ENCODE measurements at places on chromosomes 1 and 21.

GRCh38 chr1:165303386-165303785, 53.1 kb downstream of the LMX1A start:
- no peak for DNase-seq

GRCh38 chr1:176949033-176949662, 215.4 kb downstream of the ASTN1 start:
- DNase-seq = no peak

DNA sequence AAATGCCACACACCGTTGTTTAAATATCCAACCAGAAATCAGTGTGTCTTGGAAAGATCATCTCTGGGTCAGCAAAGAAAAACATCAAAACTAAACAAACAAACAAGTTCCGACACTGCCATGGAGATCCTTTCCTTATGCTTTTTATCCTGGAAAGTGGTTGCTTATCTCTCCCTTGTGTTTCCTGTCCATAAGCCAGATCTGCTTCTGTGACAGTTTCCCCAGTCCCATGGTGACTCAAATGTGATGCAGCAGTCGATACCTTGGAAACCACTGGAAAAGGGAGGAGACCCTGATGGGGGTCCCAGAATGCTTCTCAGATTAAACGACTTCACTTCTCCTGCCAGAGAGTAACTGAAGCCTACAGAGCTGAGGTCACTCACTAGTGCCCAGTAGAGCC, 94.7 kb downstream of the DMRTA2 start:
- no peak for DNase-seq

GRCh38 chr1:46277658-46278373, 25.6 kb downstream of the LRRC41 start:
- no peak for DNase-seq

GRCh38 chr1:220189750-220190347, 82.4 kb downstream of the RAB3GAP2 start:
- DNase-seq = no peak

DNA sequence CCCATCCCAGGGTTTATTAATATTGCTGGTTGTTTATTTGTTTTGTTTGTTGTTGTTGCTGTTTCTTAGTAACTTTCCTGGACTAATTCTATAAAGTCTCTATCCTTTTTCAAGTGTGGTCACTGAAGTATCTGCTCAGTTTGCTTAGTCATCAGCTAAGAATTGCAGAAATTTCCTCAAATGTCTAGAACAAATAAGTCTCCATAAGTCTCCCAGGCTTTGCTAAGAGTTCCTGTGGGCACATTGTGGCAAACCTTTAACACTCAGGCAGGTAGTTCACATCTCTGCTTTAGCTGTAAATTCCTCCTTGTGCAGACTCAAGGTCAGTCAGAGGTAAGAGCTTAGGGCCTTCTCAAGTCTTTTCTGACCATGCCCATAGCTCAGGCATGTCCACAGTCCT, 38.9 kb upstream of the C1orf185 start:
- DNase-seq = no peak

DNA sequence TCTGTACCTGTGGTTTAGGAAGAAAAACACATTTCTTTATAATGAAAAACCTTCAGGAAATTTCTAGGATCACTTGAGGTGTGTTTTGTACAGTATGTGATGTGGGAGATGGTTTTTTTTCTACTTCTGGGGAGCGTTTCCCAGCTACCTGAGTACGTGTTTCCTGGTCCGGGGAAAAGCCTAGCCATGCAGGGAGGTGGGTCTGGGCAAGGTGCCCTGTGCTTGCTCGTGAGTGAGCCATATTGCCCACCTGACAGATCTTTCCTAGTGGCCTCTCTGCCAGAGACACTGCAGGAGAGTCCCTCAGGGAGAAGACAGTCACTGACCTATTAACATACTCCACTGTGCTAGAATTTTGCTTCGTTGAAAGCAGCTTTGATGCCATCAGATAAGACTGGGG, 41.3 kb downstream of the TRPM2 start:
- DNase-seq = no peak

- DNase-seq = no peak
Measured at GRCh38 chr1:119081267-119081666, 59.2 kb downstream of the WARS2 start.

DNA sequence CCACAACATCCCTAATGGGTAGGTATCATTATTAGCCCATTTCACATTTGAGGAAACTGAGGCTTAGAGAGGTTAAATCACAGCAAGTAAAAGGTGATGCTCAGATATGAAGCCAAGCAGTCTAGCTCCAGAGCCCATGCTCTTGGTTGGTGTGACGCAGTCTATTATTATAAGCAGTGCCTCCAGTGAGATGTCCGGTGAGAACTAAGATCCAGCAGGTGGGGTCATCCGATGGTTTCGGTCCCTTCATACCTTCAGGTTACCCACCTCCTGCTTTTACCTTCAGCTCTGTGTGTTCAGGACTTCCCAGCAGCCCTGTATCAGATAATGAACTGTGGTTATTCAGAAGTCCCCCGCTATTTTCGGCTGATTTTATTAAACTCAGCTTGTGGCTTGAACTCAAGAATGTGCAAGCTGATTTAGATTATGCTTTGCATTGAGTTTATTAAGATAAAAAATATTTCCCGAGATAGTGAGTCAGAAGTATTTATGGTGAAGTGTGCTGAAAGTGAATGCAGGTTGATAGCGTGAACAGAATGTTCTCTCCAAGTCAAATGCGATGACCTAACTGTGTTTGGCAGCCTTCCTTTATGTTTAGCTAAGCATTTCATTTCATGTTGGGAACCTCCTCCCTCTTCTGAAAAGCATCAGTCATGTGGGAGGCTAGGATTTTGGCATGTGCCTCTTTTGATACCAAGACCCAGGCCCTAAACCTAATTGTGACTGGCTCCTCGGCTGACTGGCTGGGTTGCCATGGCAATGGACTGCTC, 160.9 kb upstream of the UBE2U start:
- no peak for DNase-seq

DNA sequence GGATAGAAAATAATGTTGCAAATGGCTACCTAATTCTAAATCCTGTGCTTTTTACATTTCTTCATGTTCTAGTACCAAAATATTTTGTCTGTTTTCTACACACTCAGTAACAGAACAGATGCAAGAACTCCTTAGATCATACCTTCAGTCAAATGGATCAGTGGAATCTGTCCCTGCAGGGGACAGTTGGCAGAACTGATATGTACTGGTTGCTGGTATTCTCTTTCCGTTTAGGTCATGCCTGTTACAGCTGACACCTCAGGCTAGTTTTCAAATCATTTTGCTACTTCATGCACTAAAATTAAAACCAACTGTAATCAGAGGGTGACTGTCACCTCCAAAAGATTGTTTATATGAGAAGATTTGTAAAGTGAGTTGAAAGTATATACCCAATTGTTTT, 109.2 kb downstream of the TNNI3K start:
- no peak for DNase-seq

- DNase-seq = no peak
Measured at GRCh38 chr1:99180915-99181314, 83.4 kb upstream of the PLPPR4 start.

- no peak for DNase-seq
Measured at GRCh38 chr1:111961016-111961415, 28.5 kb downstream of the KCND3 start.

- DNase-seq = no peak
Measured at GRCh38 chr1:225748529-225748928, 29.1 kb upstream of the SRP9 start.

- no peak for DNase-seq
Measured at GRCh38 chr1:71862756-71863155, 419.6 kb downstream of the NEGR1 start.

- DNase-seq = no peak
Measured at GRCh38 chr1:156523801-156524480, 23.4 kb upstream of the MEF2D start.

GRCh38 chr1:35062518-35063196, 16.5 kb upstream of the ZMYM1 start:
- DNase-seq = no peak

DNA sequence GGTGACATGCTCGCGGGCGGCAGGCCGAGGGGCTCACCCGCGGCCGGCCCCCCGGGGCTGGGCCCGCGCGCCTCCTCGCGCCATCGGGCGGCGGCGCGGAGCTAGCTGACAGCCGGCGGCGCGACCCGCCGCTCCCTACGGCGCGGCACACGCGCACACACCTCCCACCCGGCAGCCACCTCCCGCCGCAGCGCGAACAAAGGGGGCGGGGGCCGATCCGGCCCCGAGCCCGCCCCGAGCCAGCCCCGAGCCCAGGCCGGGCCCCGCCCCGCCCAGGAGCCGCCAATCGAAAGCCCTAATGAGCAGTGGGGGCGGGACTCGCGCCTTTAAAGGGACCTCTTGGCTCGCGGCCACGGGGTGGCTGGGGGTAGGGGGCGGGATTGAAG, at the start of gene KIF21B:
TSS of gene KIF21B (minus strand) at position 198 of the 386 bp plus-strand sequence. CDS start 331 bp downstream, outside the sequence.
- DNase-seq = peak; percentile 70

DNA sequence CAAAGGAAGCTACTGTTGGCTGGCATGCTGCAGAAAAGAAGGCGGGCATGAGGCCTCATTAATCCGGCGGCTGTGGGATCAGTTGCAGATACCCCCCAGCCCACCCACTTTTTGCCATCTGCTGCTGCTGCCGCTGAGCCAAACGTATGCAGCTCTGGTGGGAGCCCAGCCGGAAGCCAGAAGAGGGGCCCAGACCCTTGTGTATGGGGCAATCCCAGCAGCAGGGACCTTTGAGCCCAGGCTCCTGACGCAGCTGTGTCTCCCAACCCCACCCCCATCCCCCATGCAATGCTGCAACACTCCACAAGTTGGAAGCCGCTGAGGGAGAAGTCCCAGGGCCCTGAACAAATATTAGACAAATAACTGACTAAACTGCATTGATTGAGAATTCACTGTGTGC, 106.0 kb downstream of the ELAVL4 start:
- no peak for DNase-seq

DNA sequence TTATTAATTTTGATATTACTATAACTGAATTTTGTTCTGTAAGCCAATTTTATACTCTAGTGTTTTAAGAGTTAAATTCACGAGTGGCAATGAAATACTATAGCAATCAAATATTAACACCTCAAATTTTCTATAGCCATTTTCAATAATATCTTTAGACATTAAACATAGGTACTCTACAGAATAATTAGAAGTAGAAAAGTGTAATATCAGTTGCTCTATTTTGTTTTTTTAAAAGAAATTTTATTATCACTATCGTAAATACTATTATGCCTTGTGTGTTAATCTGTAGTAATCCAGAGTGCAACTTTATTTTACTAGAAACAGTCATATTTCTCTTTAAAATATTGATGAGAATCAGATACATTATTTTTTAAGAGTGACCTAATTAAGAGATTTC, 691.2 kb downstream of the USP25 start:
- DNase-seq = no peak

- no peak for DNase-seq
Measured at GRCh38 chr1:19567041-19567440, 77.1 kb upstream of the NBL1 start.

- DNase-seq = no peak
Measured at GRCh38 chr1:40353082-40353481, 20.4 kb upstream of the SMAP2 start.

GRCh38 chr1:111161843-111162487, 21.9 kb downstream of the CEPT1 start:
- DNase-seq = no peak

GRCh38 chr1:198686069-198686728, 47.4 kb downstream of the PTPRC start:
- no peak for DNase-seq

- DNase-seq = no peak
Measured at GRCh38 chr1:39525366-39526165, 34.1 kb downstream of the BMP8A start.

DNA sequence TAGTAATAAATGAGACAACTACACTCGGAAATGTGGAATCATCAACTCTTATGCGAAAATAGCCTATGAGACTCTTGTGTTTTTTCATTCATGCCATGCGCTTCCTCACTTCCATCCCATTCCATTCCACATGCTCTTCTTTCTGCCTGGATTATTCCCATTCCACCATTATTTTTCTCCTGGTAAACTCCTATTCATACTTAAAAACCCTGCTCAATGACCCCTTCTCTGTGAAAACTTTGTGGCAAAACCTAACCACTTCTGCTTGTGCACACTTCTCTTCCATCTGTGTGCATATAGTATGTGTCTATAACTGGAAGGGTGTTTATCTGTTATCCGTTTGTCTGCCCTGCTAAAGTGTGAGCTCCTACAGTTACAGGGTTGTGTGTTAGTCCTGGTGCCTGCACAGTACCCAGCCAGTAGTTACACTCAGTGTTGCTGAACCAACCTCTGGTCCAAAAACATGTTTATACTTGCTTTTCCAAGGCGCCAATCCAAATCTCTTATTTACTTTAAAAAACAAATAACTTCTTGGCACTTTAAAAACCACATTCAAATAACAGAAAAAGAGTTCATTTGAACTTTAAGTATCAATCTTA, 10.7 kb downstream of the EPHX1 start:
- DNase-seq = no peak

- DNase-seq = no peak
Measured at GRCh38 chr1:47536646-47537118, 98.8 kb downstream of the FOXD2 start.

GRCh38 chr21:44552136-44552535, 831 bp upstream of the KRTAP10-2 start:
- DNase-seq = no peak

- no peak for DNase-seq
Measured at GRCh38 chr1:239354231-239354630, 32.1 kb upstream of the CHRM3 start.

GRCh38 chr1:159939678-159940002, 5.8 kb downstream of the IGSF9 start:
- DNase-seq = no peak

DNA sequence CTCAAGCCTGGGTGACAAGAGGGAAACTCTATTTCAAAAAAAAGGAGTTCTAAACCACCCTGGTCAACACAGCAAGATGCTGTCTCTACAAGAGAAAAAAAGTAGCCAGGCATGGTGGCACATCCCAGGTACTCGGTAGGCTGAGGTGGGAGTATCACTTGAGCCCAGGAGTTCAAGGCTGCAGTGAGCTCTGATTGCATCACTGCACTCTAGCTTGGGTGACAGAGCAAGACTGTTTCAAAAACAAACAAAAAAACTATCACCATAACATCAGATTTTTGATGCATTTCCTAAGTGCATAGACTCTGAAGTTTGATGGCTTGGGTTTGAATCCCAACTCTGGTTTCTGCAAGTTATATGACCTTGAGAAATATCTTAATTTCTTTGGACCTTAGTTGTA, 9.6 kb downstream of the ELOA start:
- no peak for DNase-seq

DNA sequence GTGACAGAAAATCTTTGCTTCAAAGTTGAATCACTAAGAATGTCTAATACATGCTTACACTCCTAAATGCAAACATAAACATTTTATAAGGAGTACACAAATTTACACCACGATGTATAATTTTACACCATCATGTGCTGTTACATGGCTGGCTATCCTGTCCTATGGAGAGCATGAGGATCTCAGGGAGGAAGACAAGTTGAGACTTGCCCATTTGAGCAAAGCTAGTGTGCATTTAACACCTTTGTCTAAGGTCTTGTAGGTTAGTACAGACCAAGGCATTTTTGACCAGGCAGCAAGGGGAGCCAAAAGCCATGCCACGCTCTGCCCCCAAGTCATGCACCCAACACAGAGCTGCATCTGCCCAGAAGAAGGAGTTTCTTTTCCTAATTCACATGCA, 14.5 kb upstream of the COG2 start:
- DNase-seq = no peak

GRCh38 chr1:105909811-105910210, 1146.7 kb upstream of the PRMT6 start:
- no peak for DNase-seq
